A549 treated with AZD2906 at 1 μM for 4 hours (cell line): ENCODE measurements at places on chromosomes 13 and 19. TPM values are rescaled to one million over a fixed set of nuclear protein-coding genes. Genes with fewer than 3 reads are reported as not detected.

HPN gene
- 0.08 to 0.11 TPM (median 0.09 TPM) in 5 replicates for total RNA-seq

LIM2 gene
- not detected in 5 replicates for total RNA-seq

ZNF358 gene
- 16.8 to 19.5 TPM (median 18.6 TPM) in 5 replicates for total RNA-seq

ERICH6B gene
- not detected in 5 replicates for total RNA-seq

CDX2 gene
- 0.64 to 1.1 TPM (median 0.76 TPM) in 5 replicates for total RNA-seq
